ENCODE measurements at places on chromosomes 6 and 20. TPM values are rescaled to one million over a fixed set of nuclear protein-coding genes. Genes with fewer than 3 reads are reported as not detected.

Gene TP53TG5
- total RNA-seq = not detected

Gene GCNT2
- 0.19 TPM for total RNA-seq

Gene WFDC12
- total RNA-seq = 0.28 TPM

Gene CLDN20
- not detected for total RNA-seq

Gene GNAS-AS1
- 0.58 TPM for total RNA-seq

Gene PAX1
- total RNA-seq = not detected

Gene RNF182
- total RNA-seq = 9.0 TPM

Gene AAR2
- 20.0 TPM for total RNA-seq

Gene LSM2
- 18.0 TPM for total RNA-seq

Gene CCN5
- under 0.01 TPM for total RNA-seq

Gene BIRC7
- total RNA-seq = under 0.01 TPM

Gene BPIFA1
- total RNA-seq = not detected

Data from regular cardiac myocyte (primary cell).